ENCODE measurements at places on chromosomes 5 and 9.

DNA sequence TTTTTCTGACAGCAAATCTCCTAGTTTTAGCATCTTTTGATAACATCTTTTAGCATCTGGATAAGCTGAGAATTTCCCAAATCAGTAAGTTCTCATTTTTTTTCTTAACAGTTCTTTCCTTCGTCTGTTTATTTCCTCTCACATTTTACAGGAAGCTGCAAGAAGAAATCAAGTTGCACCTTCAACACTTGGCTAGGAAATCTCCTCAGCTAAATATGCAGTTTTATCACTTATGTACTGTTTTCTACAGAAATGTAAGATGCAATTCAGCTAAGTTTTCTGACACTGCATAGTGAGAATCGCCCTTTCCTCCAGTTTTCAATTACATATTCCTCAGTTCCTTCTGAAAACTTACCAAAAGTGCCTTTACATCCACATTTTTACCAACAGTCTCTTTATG lies 59.0 kb upstream of the MSX2 start:
- no peak for DNase-seq

- no peak for DNase-seq
Measured at GRCh38 chr9:11182001-11182400, 569.2 kb upstream of the PTPRD start.

DNA sequence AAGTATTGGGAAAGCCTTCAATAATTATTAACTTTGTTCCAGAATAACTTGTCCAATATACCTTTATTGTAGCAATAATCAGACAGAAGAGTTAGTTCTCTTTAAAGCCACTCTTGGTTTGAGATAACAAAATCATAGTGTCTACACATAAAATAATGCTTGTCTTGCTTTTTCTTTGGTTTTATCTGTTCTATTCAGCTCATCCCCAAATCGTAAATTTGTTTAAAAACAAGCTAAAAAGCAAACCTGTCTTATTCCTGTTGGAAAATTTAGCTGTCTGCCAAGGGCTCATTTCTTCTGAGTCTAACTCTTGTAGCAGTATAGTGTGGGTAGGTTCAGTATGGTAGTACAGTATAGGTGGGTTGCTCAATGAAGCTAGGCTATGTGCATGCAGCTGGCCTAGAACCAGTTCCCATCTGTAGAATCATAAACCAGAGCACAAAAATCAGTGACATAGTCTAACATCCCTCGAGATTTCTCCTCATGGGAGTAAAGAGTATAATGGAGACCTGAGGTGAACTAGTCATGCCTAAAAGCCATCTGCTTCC lies 17.9 kb upstream of the APBA1 start:
- no peak for DNase-seq

- no peak for DNase-seq
Measured at GRCh38 chr5:135185481-135186065, 151.5 kb upstream of the PITX1 start.

DNA sequence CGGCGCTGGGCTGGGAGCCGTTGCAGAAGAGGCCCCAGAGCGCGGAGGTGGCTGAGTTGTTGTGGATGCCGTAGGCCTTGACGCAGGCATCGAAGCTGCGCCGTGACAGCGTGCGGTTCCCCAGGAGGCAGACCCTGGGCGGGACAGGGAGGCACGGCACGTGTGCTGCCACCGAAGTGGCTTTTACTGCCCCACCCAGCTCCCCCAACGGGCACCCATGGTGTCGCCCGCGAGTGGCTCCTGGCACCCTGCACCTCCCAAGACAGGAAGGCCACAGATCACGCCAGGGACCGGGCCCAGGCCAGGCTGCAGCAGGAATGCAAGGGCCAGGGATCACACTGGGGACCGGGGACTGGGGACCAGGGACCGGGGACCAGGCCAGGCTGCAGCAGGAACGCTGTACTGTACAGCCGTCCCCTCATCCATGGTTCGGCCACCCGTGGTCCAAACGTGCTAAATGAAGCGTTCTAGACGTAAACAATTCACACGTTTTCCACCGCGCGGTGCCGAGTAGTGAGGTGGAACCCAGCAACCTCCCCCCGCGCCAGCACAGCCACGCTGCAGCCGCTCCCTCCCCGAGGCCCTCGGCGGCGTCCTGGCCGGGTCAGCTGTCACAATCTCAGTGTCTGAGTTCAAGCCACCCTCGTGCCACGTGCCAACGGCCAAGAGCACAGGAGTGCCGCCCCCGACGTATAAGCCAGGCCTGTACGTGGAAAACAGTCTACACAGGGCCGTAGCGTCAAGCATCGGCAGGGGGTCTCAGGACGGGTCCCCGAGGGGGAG lies 27.8 kb downstream of the SLC12A7 start:
- DNase-seq = no peak

- no peak for DNase-seq
Measured at GRCh38 chr9:78596346-78596745, 299.4 kb downstream of the PSAT1 start.

GRCh38 chr9:9942764-9943424 lies 669.9 kb downstream of the PTPRD start:
- peak; percentile 23 for DNase-seq

- no peak for DNase-seq
Measured at GRCh38 chr9:89441655-89441970, 56.3 kb downstream of the SEMA4D start.

DNA sequence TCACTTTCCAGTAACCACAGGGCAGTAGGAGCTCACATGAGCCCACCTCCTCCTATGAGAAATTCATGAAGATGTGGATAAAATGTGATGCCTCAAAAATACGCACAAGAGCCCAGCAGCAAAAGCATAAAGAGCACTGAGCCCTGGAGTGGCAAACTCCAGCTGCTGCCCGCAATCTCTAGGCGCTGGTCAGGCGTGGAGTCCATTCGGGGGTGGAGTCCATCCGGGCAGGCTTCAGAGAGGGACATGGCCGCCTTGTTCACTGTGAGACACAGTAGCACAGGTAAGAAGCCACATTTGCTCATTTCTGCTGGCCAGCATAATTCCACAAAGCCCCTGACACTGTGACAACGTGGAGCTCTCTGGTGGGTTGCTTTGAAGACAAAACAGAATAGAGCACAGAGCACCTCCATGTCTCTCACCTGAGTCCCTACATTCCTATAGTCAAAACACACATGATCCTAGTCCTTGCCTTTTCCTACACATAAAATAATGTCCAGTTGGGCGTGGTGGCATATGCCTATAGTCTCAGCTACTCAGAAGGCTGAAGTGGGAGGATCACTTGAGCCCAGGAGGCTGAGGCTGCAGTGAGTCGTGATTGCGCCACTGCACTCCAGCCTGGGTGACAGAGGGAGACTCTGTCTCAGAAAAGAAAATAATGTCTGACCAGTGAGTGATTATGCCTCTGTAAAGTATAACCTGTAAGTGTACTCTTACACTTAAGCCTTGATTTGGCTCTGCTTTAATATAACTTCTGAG lies 365.2 kb downstream of the GADD45G start:
- DNase-seq = no peak

- no peak for DNase-seq
Measured at GRCh38 chr9:92712767-92713166, 42.8 kb upstream of the IPPK start.

DNA sequence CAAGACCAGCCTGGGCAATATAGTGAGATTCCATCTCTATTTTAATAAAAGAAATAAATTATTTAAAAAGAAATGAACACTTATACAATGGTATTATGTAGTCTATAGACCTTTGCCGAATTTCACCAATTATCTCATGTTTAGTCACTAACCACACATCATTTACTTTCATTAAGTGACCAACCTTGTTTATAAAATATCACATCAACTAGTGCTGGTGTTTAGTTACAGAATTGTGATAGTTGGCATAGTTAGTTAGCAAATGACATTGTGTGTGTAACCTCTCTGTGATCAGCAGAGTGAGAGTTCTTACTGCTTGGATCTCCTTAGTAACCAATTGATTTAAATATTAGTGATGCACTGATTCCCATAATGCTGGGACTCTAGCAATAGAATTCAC lies 71.8 kb downstream of the PRR16 start:
- no peak for DNase-seq

DNA sequence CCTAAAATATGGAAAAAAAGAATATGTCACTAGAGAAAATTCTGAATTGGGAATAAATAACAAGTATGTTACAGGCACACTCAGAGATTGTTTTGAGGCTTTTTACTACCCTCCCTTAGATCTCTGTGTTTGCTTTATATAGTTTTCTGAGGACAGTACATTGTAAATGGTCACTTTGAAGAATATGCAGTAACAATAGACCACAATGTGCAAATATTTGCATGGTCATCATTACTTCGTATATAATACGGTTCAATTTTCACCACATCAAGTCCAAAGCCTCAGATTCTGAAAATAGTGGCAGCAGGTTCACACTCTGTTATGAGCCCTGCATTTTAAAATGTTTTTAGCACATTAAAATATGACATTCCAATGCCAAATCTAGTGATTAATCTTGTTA lies 238.6 kb downstream of the ADAMTS6 start:
- DNase-seq = no peak

- no peak for DNase-seq
Measured at GRCh38 chr5:58281189-58281588, 178.7 kb downstream of the PLK2 start.

DNA sequence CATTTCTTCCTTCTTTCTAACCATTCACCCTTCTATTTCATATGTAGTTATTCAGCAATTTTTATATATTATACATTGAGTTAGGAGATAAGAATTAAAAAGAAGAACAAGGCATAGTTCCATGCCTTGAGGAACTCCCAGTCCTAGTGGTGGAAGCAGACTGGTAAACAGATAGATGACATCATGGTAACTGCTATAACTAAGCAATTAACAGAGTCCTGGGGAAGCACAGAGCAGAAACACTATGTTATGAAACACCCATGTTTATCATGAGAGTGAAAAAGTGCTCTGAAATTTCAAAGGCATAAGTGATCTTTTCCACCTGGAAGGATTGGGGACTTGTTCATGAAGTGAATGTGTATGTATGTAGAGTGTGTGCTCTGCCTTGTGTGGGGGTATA lies 14.6 kb downstream of the PAPPA start:
- no peak for DNase-seq

Data from stimulated activated naive CD8-positive, alpha-beta T cell treated with anti-CD3 and anti-CD28 coated beads, Interleukin-15, amount 100 ng/mL, for 72 hours (primary cell).